ENCODE measurements at places on chromosomes 4 and X.

GRCh38 chrX:102714994-102715393 lies 2.7 kb downstream of the GPRASP2 start:
- DNase-seq = no peak

GRCh38 chr4:39668887-39669286 lies 29.0 kb upstream of the UBE2K start:
- DNase-seq = no peak

- no peak for DNase-seq
Observed at GRCh38 chrX:78747971-78748370, 451 bp downstream of the LPAR4 start.

- DNase-seq = no peak
Observed at GRCh38 chr4:164935363-164935762, 42.1 kb downstream of the TRIM61 start.
